Uterus (tissue), 4 donors: ENCODE measurements at places on chromosomes 2 and 18. TPM values are rescaled to one million over a fixed set of nuclear protein-coding genes. Genes with fewer than 3 reads are reported as not detected.

GRCh38 chr18:28147674-28148171 lies 29.2 kb downstream of the CDH2 start:
- no peak overlapping the region for H3K4me3 ChIP-seq
- H3K36me3 ChIP-seq = no peaks in the 10 kb centered on the region
- no peak for DNase-seq
- no peak overlapping the region for H3K27ac ChIP-seq
- H3K27me3 ChIP-seq = no peaks in the 10 kb centered on the region

DNA sequence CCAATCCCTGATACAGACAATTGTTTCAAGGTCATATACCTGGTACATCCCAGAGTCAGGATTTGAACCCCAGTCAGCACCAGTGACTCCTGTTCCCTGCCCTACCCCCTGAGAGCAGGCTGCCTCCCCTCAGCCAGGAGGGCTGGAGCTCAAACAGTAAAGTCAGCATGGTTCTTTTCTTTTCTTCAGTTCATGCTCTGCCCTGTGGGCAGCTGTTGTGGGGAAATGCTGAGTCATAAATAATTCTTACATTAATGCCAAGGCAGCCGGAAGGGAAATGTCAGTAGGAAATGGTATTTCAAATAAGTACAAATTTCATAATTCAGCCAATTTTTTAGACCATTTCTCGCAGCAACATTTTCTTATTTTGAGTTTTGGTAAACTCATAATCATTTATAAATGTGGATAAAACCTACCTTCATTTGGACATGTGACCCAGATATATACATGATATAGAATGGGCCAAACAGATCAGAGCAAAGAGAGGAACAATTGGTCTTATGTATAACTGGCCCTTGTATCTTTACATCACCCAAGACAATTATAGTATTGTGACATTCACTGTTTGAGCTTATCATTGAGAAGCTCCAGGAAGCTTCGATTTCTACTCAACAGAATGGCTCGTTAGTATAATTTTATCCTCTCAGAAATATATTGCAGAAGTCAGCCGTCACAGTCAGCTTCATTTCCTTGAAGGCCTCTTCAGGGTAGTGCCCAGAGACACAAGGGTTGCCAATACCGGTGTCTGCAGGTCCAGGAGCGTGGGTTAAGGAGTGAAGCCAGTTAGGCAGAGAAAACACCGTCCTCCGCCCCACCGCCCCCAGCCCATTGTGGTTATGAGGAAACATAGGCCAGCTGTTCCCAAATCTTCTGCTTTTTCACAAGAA lies 28.0 kb upstream of the SCYGR1 start:
- no peaks in the 10 kb centered on the region for H3K27me3 ChIP-seq
- H3K4me3 ChIP-seq = no peak overlapping the region
- H3K36me3 ChIP-seq = no peaks in the 10 kb centered on the region
- no peaks in the 10 kb centered on the region for H3K4me1 ChIP-seq

DNA sequence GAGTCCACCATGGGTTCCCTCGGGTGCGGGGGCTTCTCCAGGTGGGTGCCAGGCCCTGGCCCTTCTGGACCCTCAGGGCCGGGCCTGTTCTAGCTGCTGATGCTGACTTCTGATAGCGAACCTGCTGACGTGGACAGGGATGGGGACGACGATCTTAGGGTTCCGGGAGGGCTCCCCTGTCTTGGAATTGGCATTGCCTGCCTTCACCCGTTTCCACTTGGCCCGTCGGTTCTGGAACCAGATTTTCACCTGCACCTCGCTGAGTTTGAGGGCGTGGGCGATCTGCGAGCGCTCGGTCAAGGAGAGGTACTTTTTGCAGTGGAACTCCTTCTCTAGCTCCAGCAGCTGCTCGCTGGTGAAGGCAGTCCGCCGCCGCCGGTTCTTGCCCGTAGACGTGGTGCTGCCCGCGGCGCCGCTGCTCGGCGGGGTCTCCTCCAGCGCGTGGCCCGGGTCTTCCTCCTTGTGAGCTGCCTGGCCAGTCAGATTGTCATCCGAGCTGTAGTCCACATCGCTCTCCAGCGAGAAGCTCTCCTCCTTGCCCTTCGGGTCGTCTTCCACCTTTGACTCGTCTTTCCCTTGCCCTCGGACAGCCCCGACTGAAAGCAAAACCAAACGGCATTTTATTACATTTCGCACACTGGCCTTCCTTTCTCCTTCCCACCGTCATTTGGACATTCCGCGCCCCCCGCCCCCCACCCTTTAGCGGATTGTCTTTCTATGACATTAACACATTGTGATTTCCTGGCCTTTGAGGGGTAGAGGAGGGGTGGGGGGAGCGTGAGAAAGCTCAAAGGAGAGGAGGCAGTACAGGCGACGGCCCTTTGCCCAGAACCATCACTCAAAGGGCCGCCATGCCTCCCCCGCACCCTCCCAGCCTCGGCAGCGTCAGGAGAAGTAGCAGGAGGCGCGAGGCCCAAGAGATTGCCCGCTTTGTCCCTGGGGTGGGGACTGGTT lies 2.1 kb downstream of the GBX2 start:
- H3K4me1 ChIP-seq = no peaks in the 10 kb centered on the region
- DNase-seq = no peak
- H3K4me3 ChIP-seq = peak overlapping the region; percentile 22
- H3K27ac ChIP-seq = no peak overlapping the region
- H3K27me3 ChIP-seq = peaks cover 45% of the 10 kb centered on the region

DNA sequence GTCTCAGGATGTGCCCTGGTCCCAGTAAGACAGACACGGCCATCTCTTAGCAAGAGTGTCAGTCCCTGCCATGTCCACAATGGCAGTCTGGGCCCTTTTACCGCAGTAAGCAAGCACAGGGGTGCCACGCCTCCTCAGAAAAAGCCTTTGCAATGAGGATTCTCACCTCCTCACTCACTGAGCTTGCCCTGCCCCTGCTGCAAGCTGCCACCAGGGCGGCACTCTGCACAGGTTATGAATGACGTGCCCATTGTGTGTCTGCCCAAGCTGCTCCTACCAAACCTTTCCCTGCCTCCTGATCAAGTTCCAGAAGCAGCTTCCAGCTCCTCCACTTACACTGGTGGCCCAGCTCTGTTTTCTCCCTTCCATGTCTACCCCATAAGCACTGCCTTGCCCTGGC lies 23.3 kb downstream of the ERCC3 start:
- no peak for DNase-seq
- H3K36me3 ChIP-seq = no peaks in the 10 kb centered on the region

DNA sequence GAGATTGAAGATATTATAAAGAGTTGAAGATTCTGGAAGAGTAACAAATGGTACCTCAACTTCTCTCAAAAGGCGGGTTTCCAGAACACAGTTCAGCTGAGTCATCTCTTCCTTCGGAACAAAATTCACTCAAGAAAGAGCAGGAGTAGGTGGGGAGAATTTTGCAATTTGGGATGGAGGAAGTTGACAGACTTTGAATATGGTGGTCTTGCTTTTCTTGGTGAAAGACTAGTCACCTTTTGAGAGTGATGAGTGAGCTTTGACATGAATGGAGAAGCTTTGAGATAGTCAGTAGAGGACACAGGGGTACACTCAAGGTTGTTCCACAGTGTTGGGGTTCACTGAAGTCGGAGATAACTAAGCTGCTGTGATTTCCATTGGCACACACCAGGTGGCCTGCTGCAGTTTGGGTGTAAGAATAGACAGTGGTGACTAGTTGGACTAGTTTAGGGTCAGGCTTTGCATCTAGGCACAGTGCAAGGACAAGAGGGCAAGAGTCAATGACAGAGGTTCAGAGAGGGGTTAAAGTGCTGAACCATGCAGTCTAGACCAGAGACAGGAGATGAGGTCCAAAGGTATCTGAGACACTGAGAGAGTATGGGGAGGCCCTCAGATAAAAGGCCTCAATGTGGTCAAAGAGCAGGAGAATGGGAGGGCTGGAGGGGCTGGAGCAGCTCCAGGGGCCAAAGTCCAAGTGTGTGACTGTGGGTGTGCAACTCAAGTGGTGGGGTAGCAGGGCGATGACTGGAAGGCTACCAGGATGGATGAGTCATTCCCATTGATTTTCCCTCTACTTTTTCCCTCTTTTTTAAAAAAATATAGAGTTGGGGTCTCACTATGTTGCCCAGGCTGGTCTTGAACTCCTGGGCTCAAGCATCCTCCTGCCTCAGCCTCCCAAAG lies 7.7 kb downstream of the CCL20 start:
- H3K4me3 ChIP-seq = no peak overlapping the region
- no peaks in the 10 kb centered on the region for H3K4me1 ChIP-seq
- DNase-seq = no peak
- H3K36me3 ChIP-seq = no peaks in the 10 kb centered on the region

DNA sequence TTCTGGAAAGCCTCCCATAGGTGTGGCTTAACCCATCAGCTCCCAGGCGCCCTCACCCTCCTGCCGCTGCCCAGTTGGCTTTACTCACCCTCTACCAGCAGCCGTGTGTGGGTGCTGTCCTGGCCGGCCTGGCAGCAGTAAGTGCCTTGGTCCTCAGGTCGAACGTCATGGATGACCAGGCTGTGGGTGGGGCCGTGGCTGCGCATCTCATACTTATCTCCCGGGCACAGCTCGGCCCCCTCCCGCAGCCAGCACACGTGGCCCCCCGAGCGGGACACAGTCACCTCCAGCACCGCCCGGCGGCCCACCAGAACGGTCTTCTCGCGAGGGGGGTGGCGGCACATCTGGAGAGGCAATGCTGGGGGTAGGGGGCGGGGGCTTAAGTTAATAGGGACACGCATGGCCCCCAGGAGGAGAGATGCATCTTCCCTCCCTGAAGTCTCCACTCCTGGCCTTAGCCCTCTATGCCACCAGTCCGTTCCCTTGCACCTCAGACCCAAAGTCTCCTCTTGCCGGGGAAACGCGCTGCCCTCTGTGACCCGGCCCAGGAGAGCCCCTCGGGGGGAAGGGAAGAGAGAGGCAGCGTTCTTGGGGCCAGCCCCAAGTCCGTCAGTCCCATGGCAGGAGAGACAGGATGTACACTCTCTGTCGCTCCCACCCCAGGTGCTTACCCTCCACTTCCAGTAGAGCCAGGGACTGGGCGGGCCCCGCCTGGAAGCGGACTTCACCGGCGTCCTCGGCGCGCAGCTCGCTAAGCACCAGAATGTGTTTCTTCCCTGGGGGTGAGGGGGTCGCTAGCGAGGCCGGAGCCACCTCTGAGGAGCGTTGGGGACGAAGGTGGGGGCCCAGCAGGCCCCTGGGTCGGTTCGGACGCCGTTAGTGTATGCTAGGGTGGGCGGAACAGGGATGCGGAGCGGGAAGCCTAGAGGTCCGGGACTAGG lies 7.9 kb downstream of the TMEM198 start:
- H3K27me3 ChIP-seq = no peaks in the 10 kb centered on the region
- peak; percentile 52 for DNase-seq
- H3K36me3 ChIP-seq = no peaks in the 10 kb centered on the region
- peaks cover 3% of the 10 kb centered on the region for H3K4me1 ChIP-seq
- peak overlapping the region; percentile 59 for H3K4me3 ChIP-seq

GRCh38 chr2:83103613-83104012 lies 1355.5 kb downstream of the SUCLG1 start:
- H3K27me3 ChIP-seq = no peaks in the 10 kb centered on the region
- no peak overlapping the region for H3K4me3 ChIP-seq
- no peak for DNase-seq
- H3K4me1 ChIP-seq = no peaks in the 10 kb centered on the region
- no peak overlapping the region for H3K27ac ChIP-seq
- no peaks in the 10 kb centered on the region for H3K36me3 ChIP-seq

GRCh38 chr2:104049981-104050380 lies 803.9 kb upstream of the POU3F3 start:
- H3K4me1 ChIP-seq = no peaks in the 10 kb centered on the region
- no peak for DNase-seq
- H3K27ac ChIP-seq = no peak overlapping the region

- no peaks in the 10 kb centered on the region for H3K27me3 ChIP-seq
- H3K4me1 ChIP-seq = no peaks in the 10 kb centered on the region
- no peak for DNase-seq
- no peak overlapping the region for H3K4me3 ChIP-seq
- H3K36me3 ChIP-seq = no peaks in the 10 kb centered on the region
- H3K27ac ChIP-seq = no peak overlapping the region
These were observed 218.1 kb downstream of the WDR7 start for GRCh38 chr18:56869189-56869777.

GRCh38 chr2:117851969-117852368 lies 37.5 kb downstream of the DDX18 start:
- DNase-seq = no peak
- H3K27ac ChIP-seq = no peak overlapping the region
- no peaks in the 10 kb centered on the region for H3K4me1 ChIP-seq
- no peaks in the 10 kb centered on the region for H3K27me3 ChIP-seq

GRCh38 chr2:227456772-227457171 lies 15.2 kb upstream of the AGFG1 start:
- no peaks in the 10 kb centered on the region for H3K36me3 ChIP-seq
- H3K4me1 ChIP-seq = no peaks in the 10 kb centered on the region
- H3K4me3 ChIP-seq = no peak overlapping the region
- no peaks in the 10 kb centered on the region for H3K27me3 ChIP-seq
- no peak overlapping the region for H3K27ac ChIP-seq

The RAD51AP2 gene
- 0.69 TPM for total RNA-seq

The UGT1A3 gene
- not detected for total RNA-seq

The ANKRD30BL gene
- 1.2 TPM for total RNA-seq

The GALNT3 gene
- 17.7 TPM for total RNA-seq

The LYG2 gene
- not detected for total RNA-seq

The TMEFF2 gene
- total RNA-seq = not detected

The L3MBTL4 gene
- 5.6 TPM for total RNA-seq
